ENCODE measurements at places on chromosomes 4 and X.

DNA sequence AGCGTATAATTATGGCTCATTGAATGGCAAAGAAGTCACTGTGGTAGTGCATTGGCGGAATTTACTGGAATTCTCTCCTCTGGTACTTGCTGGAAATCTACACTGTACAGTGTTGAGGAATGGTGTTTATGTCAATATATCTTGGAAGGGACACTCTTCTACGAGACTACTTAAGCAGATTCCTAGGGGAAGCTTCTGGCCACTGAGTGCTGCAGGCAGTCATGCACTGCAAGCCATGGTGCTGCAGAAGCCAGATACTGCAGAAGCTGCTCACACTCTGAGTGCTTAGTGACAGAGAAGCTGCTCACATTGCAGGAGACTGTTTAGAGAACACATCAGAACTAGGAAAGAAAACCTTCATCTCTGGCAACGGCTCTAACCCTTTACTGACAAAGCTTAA is 725.0 kb downstream of the CCSER1 start:
- no peak for DNase-seq

DNA sequence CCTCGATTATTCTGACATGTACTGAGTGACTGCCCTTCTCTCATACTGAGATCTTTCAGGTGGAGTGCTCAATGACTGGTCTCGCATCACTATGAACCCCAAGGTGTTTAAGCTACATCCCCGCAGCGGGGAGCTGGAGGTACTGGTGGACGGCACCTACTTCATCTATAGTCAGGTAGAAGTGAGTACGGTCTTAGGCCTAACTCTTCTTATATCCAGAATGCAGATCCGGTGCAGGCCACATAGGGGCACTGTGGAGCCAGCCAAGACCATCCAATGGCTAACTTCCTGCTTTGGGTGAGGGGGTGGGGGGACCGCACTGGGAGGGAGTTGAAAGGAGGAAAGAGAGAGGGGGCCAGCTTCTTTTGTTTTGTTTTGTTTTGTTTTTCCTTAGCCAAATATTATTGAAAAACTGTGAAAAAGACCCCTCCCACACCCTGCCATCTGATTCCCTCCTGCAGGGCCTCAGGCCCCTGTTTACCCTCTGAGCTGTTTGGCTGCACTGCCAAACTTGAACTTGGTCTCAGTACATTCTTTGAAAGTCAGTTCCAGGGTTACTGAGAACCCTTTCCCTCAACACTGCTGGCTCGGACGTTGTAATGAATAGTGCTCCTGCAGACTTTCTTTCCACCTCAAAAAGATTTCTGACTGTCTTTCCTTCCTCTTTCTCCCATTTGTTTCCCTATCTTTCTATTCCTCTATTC is 16.2 kb downstream of the AWAT2 start:
- no peak for DNase-seq

- DNase-seq: no peak
Measured at GRCh38 chrX:12439416-12439815, 301.1 kb downstream of the FRMPD4 start.

DNA sequence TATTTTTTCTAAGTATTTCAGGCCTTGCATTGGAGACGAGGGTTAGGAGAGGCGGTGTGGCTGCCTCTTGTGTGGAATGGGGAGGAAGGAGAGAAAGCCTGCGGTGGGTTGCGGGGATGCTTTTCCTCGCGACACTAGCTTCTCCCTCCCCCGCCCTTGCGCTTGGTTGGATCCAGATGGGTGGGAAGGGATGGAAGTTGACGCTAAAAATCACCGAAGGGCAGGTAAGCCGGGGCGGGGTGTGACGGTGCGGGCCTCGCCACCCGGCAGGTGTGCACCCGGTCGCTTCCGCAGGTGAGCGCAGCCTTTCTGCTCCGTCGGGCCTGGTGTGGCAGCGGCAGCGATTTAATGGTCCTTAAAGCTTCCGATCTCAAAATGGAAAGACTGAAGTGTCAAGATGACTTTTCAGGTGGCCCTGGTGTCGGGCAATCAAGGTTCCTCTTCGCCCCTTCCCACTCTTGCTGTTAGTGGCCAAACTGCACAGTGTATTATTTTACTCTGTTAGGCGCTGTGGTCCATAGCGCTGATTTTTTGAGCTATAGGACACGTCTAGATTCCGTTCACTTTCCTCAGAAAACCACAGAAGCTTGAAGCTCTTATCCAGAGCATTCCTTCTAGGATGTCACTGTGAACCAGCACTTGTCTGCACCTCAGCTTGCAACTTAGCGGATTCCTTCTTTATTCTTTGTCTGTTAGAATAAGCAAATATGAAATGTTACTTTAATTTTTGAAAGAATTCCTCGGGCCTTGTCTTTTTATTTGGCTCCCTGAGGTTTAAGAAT is 765 bp downstream of the ENOPH1 start:
- peak; percentile 33 for DNase-seq

DNA sequence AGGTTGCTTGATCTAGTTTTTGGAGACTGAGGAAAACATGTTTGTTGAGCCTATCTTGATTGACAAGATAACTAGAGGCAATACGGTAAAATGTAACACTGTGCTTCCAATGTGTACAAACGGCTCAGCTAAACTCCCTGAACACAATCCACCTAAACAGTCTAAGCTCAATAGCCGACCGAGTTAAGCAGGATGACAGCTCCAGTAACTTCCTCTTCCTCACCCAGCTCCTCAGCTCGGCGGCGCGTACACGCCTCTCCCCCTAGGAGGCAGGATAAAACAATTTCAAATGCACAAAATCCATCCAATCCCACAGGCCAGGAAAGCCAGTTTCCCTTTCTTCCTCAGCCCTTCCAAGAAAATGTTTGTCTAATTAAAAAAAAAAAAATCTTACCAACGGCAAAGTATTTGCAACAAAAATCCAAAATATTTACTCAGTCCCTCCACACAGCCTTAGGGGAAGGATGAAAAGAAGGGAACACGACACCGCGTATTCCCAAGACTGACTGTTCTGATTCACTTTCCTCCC is 1.0 kb downstream of the CNOT6L start:
- DNase-seq: no peak

GRCh38 chr4:123345935-123346300 is 50.7 kb upstream of the SPRY1 start:
- DNase-seq: no peak

DNA sequence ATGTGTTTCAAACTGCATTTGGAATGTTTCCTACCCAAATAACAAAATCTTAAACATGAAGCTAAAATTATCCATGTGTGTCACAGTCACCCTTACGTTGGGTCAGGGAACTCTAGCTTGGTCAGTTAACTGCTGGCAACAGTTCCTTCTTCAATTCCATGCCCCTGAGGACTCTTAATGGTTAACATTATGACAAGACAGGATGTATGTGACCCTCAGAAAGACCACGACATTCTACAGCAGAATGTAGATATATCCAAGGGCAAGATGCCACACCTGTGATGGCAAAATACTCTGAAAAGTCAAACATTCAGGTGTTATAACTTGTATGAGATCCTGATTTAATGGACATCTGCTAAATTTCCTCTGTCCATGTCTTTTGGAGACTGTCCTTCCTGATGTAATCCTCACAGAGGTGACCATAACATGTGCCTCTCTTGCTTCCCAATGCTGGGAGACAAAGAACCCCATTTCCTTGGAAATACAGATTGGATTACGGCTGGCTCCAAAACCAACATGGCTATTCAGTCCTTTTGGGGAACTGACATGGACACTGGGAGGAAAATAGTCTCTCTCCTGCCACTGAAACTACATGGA is 39.1 kb downstream of the YTHDC1 start:
- DNase-seq: no peak

- no peak for DNase-seq
Measured at GRCh38 chrX:30653415-30654131, at the start of gene GK. Gene GK (plus strand): TSS chrX:30653423. CDS start chrX:30653538, 115 bp downstream.

- no peak for DNase-seq
Measured at GRCh38 chr4:16237715-16238114, 11.4 kb upstream of the TAPT1 start.

DNA sequence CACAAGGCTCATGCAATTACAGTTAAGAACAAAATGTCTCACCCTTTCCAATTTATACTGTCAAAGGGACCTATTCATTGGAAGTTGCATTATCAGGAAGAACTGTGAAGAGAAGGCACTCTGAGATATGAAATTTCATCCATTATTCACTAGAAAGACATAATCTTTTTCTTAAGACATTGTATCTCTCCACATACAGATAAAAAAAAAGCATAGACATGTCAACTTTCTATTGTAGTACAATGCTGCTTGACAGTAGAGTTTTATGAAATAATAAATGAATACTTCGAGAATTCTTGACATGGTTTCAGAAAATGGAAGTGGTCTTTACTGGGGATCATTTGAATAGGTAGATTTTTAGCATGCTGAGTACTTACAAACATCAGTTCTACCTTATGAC is 545.0 kb downstream of the TMA16 start:
- DNase-seq: no peak

- DNase-seq: no peak
Measured at GRCh38 chr4:1400831-1401408, 5.3 kb downstream of the NKX1-1 start.

GRCh38 chr4:174352061-174352819 is 68.5 kb downstream of the CEP44 start:
- no peak for DNase-seq

- DNase-seq: no peak
Measured at GRCh38 chr4:173426064-173426463, 27.1 kb upstream of the SCRG1 start.

DNA sequence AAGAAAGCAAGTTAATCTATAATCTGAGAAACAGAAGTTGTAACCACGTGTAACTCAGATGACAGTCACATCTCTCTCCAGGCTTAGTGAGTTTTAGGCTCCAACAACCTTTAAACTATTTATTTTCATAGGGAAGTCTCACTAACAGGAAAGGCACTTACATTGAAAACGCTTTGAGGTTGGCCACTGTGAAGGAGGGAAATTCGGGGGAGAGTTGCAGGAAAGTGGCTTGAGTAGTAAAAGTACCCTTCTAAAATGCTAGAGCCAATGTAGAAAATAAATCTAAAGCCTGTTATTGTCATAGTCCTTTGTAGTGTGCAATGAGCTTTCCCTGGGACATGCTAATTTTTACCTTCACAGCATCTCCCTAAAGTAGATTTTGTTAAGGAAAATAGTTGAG is 995 bp upstream of the NFXL1 start:
- no peak for DNase-seq

DNA sequence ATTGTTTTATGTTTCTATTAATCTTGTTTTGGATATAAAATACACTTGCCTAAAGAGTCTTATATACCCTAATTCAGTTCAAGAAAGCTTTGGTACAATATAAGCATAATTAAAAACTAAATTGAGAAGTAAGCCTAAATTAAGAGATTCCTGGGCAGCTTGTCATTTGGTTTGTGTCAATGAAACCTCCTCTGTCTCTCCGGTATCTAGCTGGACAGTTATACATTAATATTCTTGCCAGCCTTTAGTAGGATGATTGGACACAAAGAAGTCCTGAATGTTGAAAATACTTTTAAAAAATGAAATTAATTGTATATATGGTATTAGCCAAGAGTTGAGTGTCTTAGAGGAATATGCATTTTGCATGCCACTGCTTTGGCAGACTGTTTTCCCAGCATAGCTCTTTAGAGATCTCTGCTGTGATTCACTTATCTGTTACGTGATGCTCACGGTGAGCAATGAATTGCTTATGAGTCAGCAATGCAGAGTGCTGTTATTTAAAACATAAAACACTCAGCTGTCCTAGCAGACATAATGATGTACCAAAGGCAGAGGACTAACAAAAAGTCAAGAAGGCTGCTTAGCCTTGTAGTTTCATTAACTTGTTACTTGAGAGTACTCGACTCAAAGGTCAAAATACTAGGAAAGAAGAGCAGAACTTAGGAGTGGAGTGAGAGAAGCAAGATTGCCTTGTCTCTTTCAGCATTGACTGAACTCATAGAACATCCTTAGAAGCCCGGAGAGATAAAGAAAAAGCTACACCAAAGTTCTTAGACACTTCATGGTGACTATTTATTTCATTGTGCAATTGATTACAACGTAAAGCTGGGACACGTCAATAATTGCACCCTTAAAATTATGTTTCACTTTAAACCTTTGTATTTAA is 1296.1 kb upstream of the PCDH7 start:
- no peak for DNase-seq

DNA sequence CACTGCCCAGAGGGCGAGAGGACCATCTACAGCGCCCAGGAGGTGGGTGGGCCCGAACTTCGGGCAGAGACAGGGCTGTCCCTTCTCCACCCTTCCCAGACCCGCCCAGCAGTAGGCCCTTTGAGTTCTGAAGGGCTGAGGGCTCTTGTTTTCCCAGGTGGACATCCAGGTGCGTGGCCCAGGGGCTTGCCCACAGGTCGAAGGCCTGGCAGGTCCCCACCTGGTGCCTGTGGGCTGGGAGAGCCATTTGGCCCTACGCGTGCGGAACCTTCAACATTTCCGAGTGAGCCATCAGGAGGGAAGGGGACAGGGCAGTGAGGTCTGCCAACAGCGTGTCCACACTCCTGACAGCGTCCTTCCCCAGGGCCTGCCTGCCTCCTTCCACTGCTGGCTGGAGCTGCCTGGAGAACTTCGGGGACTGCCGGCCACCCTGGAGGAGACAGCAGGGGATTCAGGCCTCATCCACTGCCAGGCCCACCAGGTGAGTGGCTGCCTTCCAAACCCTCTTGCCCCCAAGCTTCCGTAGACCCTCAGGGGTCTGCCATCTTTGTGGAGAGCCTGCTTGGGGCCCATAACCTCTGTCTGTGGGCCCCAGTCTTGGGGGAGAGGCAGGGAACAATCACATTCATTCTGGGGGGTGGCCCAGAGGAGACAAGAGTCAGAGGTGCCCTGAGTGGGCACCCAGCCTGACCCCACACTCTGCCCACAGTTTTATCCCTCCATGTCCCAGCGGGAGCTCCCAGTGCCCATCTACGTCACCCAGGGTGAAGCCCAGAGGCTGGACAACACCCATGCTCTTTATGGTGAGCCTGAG is 6.8 kb downstream of the PLXNB3 start:
- no peak for DNase-seq

GRCh38 chrX:19811807-19812604 is 75.4 kb downstream of the SH3KBP1 start:
- no peak for DNase-seq

DNA sequence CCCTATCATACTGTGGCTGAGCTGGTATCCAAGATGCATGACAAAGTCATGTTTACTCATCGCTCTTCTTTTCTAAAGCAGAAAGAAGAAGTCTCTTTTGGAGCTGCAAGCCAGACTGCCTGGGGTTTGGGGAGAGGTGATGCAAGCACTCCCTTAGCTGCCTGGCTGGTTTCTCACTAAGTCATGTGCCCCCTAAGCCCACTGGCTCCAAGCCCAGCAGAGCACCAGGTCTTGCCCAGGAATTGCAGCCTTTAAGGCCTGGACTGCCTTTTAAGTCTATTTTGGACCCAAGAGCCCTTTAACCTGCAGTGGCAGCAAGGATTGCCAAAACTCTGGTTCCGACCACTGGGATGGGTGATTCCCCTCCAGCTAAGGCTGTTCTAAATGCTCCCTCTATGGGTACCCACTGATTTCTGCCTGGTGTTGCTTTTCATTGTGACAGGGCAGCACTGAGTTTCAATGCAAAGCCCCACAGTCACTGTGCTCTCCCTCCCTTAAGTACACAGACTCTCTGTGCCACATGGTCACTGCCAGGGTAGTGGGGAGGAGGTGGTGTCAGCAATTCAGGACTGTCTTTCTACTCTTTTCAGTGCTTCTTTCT is 548.6 kb downstream of the TLL1 start:
- no peak for DNase-seq

Measured in stimulated activated CD4-positive, alpha-beta T cell treated with anti-CD3 and anti-CD28 coated beads, TNF-alpha, amount 100 ng/mL, for 24 hours (primary cell).